ENCODE measurements at places on chromosomes 5 and 9.
A peak's percentile ranks its signal among the peaks of the same experiment; 100 is the strongest.

- DNase-seq = no peak
Observed at GRCh38 chr5:149439899-149440542, 60.9 kb upstream of the IL17B start.

DNA sequence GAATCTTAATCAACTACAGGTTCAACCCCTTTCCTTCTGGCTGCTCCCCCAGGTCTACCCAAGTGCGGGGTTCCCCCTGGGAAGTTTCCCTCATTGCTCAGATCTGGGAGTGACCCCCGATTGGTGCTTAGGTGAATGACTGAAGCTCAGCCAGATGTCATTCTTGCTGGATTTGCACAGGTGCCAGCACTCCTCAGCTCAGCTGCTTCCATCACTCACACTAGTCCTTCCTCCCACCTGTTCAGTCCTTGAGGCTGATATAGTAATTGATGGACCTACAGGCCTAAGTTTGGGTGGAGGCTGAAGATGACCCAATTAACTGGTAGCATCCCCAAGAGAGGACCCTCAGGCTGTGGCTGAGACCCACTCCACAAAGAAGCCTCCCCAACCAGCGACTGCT lies 32.9 kb downstream of the PRLR start:
- no peak for DNase-seq

DNA sequence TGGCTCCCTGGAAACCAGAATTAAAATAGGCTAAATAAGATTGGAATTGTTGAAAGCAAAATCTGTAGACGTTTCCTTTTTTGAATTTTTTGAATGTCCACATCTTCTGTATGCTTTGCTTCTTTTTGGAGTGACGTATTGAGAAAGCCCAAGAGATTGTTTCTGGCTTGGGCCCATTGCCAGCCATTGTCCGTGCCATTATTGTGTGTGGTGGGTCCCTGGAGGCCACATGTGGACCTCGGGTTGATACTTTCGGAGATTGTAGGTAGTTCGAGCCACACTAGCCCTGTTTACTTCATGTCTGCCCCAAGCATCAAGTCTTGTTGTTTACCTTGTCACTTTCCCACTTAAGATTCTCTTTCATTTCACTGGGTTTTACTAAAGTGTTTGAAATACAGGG lies 106.0 kb downstream of the PALM2AKAP2 start:
- DNase-seq = no peak

DNA sequence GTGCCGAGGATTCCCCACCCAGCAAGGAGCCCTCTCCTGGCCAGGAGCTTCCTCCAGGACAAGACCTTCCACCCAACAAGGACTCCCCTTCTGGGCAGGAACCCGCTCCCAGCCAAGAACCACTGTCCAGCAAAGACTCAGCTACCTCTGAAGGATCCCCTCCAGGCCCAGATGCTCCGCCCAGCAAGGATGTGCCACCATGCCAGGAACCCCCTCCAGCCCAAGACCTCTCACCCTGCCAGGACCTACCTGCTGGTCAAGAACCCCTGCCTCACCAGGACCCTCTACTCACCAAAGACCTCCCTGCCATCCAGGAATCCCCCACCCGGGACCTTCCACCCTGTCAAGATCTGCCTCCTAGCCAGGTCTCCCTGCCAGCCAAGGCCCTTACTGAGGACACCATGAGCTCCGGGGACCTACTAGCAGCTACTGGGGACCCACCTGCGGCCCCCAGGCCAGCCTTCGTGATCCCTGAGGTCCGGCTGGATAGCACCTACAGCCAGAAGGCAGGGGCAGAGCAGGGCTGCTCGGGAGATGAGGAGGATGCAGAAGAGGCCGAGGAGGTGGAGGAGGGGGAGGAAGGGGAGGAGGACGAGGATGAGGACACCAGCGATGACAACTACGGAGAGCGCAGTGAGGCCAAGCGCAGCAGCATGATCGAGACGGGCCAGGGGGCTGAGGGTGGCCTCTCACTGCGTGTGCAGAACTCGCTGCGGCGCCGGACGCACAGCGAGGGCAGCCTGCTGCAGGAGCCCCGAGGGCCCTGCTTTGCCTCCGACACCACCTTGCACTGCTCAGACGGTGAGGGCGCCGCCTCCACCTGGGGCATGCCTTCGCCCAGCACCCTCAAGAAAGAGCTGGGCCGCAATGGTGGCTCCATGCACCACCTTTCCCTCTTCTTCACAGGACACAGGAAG lies 120.2 kb downstream of the RGS3 start:
- DNase-seq = no peak

- no peak for DNase-seq
Observed at GRCh38 chr5:60505373-60506171, 194.4 kb downstream of the DEPDC1B start.

DNA sequence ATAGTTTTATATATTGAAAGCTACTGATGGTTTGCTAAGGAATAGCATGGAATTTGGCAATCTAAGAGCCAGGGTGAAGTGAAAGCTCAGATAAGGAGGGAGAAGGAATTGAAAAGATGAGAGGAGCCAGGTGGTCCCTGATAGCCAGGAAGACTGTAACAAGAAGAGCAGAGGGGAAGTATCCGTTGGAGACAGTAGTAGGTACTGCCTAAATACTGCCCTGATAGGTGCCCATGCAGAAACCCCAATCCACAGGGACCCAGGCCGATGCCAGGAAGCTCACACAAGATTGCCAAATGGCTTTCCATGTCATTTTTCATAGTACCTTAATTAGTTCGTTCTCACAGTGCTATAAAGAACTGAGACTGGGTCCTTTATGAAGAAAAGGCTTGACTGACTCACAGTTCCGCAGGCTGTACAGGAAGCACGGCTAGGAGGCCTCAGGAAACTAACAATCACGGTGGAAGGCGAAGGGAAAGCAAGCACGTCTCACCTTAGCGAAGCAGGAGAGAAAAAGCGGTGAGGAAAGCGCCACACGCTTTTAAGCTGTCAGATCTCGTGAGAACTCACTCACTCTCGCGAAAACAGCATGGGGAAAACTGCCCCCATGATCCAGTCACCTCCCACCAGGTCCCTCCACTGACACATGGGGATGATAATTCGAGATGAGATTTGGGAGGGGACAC lies 13.0 kb downstream of the ACTL7B start:
- DNase-seq = no peak

DNA sequence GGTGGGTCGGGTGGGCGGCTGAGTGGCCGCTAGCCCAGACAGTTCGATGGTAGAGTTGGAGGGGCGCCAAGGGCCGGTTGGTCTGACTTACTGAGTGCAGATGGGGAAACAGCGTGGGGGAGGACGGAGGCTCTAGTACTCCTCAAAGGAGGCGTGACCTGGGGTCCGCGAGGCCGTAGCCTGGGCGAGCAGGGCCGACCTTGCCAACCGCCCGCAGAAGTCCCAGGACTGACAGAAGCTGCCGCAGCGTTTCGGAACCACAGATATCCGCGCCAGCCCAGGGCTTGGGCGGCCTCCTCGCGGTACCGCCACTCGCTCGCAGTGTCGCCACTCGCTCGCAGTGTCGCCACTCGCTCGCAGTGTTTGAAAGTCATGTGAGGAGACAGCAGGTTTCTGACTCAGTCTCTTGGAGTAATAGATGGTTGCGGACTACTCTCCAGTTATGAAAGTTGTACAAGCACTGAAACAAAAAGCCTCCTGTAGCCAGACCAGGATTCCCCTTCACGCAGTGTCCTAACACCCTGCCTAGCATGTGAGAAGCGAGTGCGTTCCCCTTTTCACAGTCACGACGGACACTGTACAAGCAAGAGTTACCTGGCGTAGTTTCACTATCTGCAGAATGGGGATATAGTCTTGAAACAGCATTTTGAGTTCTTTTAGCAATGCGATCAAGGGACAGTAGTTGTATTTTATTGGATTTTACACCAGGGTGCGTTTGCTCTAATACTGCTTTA lies 674 bp downstream of the TMEM38B start:
- DNase-seq = peak; percentile 6

DNA sequence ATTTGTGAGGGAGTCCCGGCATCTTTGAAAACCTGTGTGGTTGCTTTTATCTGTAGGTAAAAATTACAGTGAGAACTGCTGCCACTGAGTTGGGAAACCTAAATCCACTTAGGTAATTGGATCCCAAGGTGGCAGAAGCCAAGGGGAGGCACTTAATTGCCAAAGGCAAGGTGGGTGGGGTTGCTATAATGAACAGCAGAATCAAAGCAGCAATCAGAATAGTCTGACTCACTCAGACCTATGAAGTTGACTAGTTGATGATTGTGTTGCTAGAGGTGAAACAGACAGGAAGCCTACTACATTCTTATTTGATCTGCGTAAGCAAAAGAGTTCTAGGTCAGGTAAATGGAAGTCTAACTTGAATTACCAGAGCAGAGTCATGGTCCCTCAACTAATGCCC lies 17.3 kb upstream of the BICD2 start:
- no peak for DNase-seq

DNA sequence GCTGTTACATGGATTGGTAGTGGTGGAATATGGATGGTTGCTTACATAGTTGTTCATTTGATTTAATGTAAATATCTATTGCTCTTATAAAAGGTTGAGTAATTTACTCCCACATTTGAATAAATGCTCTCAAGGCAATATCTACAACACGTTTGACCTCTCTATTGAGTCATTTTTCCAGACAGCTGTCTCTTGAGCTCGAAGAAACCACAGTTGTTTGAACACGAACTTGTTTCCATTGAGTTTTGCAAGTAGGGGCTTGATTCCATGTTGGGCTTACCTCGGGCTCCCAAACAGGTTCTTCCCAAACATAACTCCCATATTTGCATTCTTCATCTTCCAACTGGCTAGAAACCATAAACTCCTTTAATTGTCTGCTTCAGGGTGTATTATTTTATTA lies 115.0 kb upstream of the HMHB1 start:
- no peak for DNase-seq

GRCh38 chr5:137273511-137273910 lies 225.6 kb downstream of the SPOCK1 start:
- no peak for DNase-seq

DNA sequence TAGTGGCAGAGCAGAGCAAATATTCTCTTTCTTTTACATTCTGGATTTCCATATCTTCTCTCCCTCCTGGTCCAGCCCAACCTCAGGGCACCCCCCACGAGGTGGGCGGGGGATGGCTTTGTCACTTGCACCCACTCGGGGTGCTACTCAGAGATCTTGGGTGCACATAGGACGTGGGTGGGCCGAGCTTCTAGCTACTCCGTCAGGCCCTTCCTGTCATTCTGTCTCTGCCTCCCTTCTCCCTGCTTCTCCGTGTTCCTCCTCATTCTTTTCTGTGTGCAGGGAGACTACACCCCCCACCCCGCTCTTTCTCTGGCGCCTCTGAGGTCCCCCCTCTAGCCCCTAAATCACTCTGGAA lies 19.5 kb downstream of the PCDHGC5 start:
- DNase-seq = no peak

DNA sequence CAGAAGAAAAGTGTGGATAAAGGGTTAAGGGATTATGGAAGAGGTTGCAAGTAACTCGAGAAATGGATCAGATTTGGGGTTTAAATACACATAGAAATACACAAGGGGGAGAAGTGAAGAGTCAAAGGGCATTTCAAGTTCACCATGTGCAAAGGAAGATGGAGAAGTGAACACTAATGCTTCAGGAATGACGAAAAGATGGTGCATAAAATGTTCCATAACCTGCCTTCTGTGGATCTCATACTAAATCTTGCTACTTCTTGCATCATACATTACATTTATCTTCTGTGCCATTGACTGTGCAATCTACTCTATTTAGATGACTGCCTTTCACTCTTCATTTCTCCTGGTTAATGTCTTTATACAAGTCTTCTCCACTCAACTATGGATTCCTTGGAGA lies 5.7 kb upstream of the SMC2 start:
- DNase-seq = no peak

GRCh38 chr9:22165144-22165543 lies 156.0 kb upstream of the CDKN2B start:
- DNase-seq = no peak

GRCh38 chr5:74935752-74936091 lies 69.5 kb upstream of the FAM169A start:
- no peak for DNase-seq

DNA sequence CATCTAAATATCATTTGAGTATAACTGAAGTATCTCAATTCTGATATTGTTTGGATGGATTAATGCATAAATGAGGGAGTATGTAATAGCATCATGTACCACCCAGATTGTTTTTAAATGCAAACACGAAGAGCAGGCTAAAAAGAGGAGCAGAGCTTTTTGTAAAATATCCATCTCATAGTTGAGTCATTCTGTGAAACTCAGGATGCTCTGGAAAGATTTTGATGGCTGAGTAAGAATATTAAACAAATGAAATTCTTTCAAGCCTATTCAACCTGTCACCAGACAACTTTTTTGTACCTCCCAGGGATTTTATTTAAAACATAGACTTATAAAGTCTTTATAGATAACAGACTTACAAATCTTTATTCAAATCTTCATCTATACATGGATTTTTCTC lies 625.9 kb downstream of the TLE4 start:
- no peak for DNase-seq

GRCh38 chr9:73050887-73051550 lies 98.2 kb upstream of the ALDH1A1 start:
- no peak for DNase-seq

DNA sequence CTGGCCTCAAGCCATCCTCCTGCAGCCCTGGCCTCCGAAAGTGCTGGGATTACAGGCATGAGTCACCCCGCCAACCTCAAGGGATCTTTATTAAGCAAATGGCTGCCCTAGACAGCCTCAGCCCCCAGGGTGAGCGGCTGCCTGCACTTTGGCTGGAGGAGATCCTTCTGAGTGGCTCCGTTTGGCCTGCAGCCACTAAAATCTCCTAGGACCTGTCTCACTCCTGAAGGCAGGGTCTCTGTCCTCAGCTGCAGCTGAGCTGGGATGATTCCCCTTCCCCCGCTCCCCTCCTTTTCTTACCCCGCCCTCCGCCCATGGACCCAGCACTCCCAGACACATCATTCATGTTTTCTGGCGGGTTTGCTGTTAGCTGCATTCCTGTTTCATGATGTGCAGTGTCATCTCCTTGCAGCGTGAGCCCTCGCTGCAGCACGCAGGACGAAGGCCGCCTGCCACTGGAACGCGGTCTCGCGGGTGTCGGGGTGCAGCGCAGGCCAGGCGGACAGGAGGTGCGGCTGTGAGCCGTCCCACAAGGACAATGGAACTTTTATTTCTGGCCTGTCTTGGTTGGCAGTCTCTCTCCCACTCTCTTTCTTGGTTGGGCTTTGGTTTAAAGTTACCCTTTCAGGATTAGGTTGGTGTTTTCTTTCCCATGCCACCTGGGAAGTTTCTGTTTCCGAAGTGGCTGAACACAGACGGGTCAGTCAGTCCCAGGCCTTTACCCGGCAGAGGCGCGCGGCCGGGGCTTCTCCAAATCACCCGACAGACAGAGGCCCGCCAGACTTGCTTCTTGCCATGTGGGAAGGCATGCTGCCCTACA lies 137.1 kb downstream of the FOXD1 start:
- DNase-seq = no peak

DNA sequence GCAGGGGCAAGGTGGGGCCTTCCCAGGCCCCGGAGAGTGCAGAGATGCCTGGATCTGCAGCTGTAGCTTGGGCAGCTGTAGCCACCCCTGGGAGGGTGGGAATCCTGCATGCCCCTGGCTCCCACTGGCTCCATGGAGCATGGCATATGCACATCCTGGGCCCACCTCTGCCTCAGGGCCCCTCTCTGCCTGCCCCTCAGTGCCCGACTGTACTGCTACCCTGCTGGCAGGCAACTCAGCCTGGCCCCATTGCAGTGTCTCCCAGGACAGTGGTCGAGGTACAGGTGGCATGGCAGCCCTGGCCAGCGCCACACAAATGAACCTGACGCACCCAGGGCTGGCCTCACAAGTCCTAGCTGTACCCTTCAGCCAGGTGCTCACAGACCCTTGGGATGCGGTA lies 23.9 kb downstream of the JMY start:
- DNase-seq = no peak

GRCh38 chr5:114362197-114362976 lies 517 bp downstream of the KCNN2 start:
- no peak for DNase-seq
